ENCODE measurements at places on chromosomes 3 and 15.

DNA sequence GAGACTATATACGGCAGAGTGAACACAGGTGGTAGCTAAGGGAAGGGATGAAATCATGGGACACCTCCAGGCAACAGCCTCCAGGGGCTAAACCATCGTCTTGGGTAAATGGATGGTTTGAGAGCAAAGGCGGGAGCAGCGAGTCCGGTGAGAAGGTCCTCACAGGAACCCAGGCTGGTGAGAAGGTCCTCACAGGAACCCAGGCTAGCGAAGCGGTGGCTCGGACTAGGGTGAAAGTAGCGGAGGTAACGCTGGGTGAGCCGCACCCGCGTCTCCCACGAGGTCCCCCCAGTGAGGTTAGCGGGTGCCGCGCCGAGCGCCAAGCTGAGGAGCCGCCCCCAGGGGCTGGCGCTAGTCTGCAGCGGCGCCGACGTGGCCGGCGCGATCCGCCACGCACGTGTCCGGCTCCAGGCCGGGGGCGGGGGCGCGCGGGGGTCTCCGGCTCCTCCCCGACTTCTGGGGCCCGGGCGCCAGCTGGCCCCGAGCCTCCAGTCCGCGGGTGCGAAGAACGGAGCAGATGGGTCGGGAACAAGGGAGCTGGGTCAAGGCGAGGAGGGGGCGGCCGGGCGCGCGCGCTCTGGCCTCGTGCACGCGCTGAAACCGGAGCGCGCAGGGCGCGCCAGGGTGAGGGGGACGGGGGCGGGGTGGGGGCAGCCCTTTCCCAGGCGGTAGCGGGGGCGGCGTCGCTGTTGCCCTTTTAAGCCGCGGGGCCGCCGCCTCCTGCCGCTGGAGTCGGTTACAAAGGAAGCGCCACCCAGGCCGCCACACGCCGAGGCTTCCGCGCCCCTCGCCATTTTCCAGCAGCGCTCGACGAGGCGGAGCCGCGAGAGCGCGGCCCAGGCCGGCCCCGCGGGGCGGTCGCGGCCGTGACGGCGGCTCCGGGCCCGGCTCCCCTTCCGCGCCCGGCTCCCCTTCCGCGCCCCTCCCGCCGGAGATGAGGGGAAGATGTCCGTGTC, at the start of gene UBE2Q2:
Gene UBE2Q2, plus strand, starts transcription at position 726 of the 956 bp plus-strand sequence. Its CDS starts 220 bp downstream, at position 946.
- DNase-seq: peak; percentile 67

DNA sequence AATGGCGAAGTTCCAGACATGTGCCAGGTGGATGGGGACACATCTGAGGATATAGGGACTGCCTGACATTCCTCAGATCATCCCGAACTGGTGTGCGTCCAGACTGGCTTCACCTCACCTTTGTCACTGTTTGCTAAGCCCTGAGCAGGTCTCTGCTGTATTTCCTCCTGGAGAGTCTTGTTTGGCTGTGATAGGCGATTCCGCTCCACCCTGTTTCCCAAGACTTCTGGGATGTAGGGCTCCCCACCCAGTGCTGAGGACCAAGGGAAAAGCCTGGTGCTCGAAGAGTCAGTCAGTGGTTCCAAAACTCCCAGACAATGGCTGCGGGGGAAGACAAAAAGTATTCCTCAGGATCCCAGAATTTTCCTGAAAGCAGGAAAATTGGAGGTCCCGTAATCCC, 11.1 kb upstream of the FURIN start:
- DNase-seq: no peak

- no peak for DNase-seq
Observed at GRCh38 chr15:51450001-51450400, 108.5 kb downstream of the GLDN start.

DNA sequence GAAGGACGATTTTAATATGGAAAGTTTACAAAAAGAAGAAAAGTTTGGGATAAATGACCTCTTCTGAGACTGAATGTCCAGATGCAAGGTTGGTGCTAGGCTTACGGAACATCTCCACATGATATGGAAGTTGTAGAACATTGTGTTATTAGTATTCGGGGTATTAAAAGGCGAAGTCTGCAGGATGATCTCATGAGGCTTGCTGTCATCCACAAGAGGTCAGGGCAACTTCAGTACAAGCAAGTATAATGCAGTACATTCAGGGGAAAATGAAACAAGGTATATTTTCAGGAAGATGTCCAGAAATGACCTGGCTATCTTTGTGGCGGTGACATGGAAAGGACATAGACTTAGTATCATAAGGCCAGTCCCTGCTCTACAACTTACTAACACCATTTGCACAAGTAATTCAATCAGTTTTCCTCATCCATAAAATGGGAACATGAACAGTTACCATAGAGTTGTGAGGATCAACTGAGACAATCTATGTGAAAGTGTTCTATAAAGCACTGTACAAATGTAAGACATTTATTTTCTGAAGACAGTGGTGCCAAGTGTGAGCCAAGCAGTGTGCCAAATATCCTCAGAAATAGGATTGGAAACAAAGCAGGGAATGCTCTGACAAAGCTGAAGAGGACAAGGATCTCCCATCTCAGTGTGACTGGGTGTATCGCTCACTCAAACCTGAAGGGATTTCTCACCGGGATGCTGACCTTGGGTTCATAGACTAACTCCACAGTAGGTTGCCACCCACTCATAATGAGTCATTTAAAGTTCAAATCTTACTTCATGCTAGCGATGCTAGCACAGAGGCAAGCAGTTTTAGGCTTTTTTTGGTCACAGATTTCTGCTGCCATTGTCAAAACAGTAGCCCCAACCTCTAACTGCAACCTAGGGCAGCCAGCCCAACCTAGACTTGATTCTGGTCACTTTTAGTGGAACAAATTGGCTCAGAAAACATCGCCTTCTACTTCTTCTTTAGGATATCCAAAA, 118.3 kb downstream of the TIGIT start:
- no peak for DNase-seq

GRCh38 chr15:98953000-98953787, 54.4 kb downstream of the PGPEP1L start:
- DNase-seq: no peak

DNA sequence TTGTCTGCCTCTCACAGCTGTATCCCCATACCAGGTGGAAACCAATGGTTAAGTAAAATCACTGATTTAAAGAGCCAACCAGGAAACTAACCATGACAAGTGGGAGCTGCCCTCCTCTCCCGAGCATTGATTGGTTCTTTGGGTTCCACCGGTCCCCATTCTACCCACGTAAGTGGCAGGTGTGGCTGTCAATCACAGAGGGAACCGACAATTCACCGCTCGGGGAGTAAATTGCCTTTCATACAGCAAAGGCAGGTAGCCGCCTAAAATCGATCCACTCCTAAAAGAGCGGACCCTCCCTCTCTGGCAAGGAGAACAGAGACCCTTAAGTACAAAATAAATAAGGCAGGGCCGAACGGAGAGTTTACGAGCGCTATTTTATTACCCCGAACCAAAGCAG, 1.2 kb downstream of the ERC2 start:
- DNase-seq: peak; percentile 77

- DNase-seq: no peak
Observed at GRCh38 chr3:42037318-42037945, 53.7 kb upstream of the TRAK1 start.

GRCh38 chr3:11591391-11592282, 52.1 kb downstream of the VGLL4 start:
- DNase-seq: no peak

- DNase-seq: no peak
Observed at GRCh38 chr3:101530686-101531047, 17.7 kb upstream of the SENP7 start.

GRCh38 chr3:121885386-121885785, 8.8 kb upstream of the SLC15A2 start:
- DNase-seq: no peak

DNA sequence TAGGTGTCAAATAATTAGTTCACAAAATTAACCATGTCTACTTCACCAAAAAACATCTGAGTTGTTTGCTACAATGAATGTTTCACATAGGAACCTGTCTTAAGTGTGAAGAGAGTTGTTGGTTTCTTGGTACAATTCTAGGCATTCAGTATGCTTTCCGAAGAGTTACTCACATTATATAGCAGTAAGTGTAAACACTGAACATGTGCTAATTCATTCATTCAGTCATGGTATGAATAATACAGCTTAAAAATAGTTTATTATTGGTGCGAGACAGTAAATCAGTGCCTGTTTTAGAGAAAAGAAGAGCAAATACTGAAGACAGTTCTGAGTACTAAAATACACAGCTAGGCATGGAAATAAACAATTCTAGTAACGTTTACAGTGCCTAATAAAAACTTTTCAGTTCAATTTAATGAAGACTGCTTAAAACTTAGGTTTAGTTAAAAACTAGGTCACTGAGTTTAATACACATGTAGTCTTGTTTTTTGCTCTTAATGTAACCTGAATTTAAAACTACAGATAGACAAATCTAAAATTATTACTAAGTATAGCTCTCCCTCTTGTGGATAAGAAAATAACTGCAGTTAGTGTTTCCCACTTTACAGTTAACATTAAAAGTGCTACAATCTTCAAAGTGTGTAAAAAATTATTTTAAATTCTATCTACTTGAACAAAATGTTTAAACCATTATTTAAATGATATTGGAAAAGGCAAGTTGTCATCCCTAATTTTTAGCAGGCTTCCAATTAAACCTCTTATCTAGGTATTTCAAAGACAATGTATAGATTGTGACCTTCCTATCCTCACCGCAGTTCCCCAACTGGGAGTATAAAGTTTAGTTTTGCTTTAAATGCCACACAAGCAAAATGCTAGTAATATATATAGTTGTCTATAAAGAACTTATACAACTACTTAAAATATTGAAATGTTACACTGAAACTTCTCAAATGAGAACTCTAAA, 20.1 kb upstream of the ZCWPW2 start:
- no peak for DNase-seq

GRCh38 chr3:20125897-20126296, 60.1 kb downstream of the SGO1 start:
- DNase-seq: no peak

DNA sequence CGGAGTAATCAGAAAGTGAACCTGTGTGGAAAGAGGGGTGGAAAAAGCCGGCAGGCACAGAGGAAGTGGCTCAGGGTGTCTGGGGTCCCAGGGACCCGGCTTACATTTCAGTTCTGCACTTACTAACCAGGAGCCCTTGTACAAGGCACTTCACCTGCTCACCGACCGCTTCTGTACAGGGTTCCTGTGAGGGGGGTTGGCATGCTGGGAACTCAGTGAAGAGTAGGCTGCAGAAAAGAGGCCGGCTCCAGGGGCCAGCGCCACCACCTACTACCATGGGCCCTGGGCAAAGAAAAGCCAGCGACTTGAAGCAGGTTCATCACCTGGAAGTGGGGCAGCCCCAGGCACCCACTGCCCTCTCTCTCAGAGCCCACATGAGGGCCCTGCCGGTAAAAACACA, 6.2 kb downstream of the STIMATE start:
- DNase-seq: peak; percentile 8

DNA sequence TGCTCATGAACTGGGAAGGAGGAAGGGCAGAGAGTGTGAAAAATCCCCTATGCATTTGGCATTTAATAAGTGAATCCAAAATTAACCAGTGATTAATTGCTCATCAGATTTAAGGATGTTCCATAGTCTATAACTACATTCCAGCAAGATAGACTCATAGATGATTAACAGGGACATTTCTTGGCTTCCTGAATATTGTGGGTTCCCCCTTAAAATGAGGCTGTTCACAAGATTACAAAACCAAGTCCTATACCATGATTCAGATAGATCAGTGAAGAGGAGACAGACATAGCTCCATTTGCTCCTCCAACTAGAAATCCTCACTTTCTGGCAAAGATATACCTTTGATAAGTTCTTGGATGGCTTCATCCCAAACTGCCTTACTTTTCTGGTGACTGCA, 15.4 kb downstream of the RASGRP1 start:
- DNase-seq: no peak

- no peak for DNase-seq
Observed at GRCh38 chr3:146187334-146187950, 26.5 kb upstream of the PLOD2 start.

All from NCI-H510A (cell line).